ENCODE measurements at places on chromosomes 3 and 15.

- DNase-seq = no peak
These were observed 78.3 kb downstream of the SMAD6 start for GRCh38 chr15:66780172-66780972.

DNA sequence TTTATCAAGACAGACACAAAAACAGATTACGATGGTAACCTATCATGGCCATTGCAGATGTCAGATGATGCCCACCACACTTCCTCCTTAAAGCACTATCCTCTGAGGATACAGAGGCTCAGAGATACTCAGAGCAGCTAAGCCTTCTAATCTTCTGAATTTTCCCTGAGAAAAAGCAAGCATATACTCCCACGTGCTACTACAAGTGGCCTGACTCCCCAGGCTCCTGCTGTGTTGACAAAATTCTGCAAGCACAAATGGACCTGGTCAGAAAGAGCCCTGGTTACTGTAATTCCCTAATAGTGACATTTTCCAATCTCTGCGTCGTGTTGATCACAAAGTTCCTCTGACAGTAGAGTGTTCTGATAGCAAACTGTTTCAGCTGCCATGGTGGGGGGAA, 207.1 kb downstream of the KCNMB2 start:
- DNase-seq = no peak

GRCh38 chr3:169026543-169027182, 636.8 kb downstream of the MECOM start:
- no peak for DNase-seq

DNA sequence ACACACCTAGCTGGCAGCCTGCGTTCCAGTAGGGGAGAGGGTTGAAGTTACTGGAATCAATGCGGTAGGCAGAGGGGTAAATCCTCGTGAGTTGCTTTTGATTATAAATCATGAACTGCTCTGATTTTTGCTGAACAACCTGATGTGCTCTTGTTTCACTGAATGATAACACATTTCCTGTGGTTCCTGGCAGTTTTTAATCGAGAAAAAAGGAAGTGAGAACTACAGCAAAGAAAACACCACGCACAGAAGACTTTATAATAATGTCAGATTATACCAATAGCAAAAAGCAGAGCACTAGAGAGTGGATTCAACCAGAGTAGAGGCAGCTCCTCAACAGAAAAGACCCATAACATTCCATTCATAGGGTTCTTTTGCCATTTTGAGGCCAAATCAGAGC, 200.8 kb upstream of the STRIT1 start:
- peak; percentile 9 for DNase-seq

DNA sequence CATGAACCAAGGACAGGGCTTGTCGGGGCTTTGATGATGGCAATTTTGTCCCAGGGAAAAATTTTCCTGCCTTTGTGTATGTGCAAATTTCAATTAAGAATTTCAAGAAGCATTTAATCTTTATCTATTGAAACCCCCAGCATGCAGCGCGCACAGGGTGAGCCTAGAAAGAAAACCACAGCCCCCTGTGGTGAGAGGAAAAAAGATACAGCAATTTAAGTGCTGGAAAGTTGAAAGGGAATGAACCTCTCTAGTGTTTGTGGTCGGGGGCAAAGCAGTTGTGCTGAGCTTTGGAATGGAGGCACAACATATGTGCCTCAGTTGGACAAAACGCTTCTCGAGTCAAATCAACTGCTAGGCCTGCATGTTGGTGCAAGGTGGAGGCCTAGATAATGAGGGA, 111.8 kb upstream of the C15orf61 start:
- no peak for DNase-seq

GRCh38 chr15:38874464-38874863, 309.9 kb upstream of the RASGRP1 start:
- no peak for DNase-seq

GRCh38 chr15:99442252-99442897, 123.4 kb upstream of the MEF2A start:
- no peak for DNase-seq

GRCh38 chr15:31458596-31459399, 132.2 kb downstream of the KLF13 start:
- DNase-seq = peak; percentile 82

DNA sequence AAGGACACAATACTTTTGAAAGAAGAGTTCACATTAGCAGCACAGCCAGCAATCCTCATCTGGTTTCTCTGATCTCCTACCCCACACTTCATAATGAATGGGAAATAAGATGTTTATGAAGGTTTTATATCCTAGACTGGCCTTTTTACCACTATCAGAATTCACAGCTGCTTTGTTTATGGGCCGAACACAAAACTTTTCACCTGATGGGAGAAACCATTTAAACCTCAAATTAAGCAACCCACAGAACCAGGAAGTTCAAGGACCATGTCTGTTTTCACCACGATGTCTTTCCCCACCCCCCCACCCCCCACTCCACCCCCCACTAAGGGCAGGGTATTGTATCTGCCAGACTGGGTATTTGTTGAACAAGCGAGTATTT, 11.3 kb upstream of the SETD5 start:
- no peak for DNase-seq

DNA sequence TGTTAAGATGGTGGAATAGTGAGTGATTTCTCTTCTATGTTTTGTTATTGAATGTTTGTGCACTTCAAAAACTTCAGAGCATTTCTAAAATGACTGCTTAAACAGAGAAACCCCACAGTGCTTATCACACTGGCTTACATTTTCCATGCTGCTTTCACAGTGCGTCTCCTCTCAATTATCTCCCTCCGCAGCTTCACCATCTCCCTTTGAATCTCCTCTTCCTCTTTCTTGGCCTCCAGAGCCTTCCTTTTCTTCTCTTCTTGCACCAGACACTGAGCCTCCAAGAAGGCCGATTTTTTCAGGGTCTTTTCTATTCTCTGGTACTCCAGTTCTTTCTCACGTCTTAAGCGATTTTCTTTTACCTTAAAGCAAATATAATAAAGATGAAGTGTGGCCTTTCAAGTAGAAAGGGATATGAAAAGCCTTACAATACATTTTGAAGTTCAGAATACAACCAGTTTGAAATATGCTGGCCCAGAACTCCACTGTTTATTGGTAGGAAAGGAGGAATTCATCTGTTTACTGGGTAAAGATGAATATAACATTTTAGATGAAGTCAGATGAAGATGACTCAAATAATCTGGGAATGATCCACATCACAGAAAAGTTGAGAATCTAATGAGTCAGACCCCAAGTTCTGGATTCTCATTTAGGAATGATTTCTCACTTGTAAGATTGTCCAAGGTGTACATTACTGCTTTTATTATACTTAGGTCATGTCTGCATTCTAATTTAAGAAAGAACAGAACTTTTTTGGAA, 21.4 kb downstream of the CCDC191 start:
- DNase-seq = no peak

GRCh38 chr3:134904776-134905646, 110.0 kb downstream of the EPHB1 start:
- no peak for DNase-seq

- DNase-seq = no peak
These were observed 229.0 kb downstream of the ADAMTS17 start for GRCh38 chr15:100112636-100113305.

- no peak for DNase-seq
These were observed 53.4 kb downstream of the SRGAP3 start for GRCh38 chr3:9196020-9196419.

- DNase-seq = no peak
These were observed 422.7 kb upstream of the ALCAM start for GRCh38 chr3:104943974-104944373.

- DNase-seq = no peak
These were observed 198.7 kb downstream of the RORA start for GRCh38 chr15:61030451-61030850.

GRCh38 chr15:99502661-99503060, 63.1 kb upstream of the MEF2A start:
- DNase-seq = no peak

GRCh38 chr3:117735481-117736101, 1026.0 kb downstream of the TUSC7 start:
- DNase-seq = no peak

GRCh38 chr3:43871627-43872245, 181.0 kb downstream of the ABHD5 start:
- DNase-seq = no peak

DNA sequence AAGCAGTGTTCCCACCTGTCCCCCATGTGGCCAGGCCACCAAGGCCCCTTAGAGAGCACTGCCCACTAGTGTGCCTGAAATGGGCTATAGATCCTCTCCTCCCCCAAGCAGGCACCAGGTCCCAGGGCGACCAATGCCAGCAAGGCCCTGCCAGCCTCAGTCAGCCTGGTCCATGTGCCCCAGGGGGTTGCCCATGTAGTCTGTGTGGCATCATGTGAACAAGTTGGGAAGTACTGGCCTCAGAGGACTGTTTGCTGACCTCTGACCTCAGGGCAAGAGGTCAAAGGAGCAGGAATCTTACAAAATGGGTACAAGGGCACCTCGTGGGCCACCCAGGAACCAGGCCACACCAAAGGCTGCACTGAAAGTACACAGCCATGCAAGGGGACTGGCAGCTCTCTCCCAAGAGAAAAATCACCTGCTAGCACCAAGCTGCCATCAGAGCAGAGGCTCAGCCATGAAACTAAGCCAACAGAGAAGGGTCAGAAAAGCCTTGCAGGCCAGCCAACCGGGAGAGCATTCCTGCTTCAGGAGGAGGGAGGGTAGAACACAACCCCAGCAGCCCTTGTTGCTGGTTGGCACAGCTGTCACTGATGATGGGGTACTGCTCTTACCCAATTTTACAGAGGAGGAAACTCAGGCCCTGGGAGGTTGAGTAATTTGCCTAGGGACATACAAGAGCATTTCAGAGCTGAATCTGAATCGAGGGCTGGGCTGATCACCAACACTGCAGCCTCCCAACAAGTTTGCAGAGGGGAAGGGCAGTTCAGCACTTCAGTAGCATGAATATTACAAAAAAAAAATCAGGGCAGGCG, 5.2 kb upstream of the FURIN start:
- no peak for DNase-seq

- DNase-seq = peak; percentile 49
These were observed 34.3 kb downstream of the ZBTB38 start for GRCh38 chr3:141402476-141403171.

- DNase-seq = no peak
These were observed 55.8 kb downstream of the LPP start for GRCh38 chr3:188209740-188210139.

DNA sequence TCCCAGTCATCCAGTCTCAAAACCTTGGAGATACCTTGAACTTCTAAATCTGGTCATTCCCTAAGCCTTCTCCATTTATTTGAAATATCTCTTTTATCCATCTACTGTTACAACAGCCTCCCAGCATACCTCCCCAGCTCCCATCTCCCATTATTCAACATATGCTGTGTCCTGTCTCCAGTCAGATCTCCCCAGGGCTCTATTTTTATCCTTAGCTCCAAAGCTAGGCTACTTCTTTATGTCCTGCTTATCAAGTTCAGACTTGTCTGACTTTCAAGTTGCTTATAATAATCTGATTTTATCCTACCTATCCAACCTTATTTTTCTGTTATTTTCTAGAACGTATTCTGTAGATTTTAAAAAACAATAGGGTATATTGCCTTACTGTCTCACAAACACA, 44.2 kb downstream of the IQGAP1 start:
- no peak for DNase-seq

- DNase-seq = peak; percentile 58
These were observed 24.8 kb downstream of the TMOD2 start for GRCh38 chr15:51775967-51776816.

DNA sequence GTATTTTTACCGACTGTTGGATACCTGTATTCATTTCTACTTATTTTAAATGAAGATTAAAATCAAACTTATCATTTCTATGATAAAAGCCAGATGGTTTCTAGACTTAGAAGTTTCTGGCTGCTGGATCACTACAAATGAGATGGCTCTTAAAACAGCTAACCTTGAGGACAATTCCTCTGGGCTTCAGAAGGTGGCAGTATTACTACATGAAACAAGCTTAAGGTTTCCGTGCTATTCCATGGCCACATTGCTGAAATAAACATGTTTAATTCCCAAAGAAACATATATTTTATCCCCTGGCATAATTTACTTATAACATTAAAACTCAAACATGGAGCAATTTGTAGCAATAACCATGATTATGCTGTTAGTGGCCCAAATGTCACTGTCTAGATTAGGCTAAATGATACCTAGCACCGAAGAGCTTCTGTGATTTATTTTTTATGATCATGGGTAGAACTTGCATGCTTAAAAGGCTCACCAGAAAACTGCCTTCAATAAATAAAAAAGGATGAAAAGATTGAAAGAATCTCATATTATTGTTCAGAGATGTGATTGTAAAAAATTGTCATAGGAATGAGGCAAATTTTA, 204.0 kb upstream of the NANOGP8 start:
- DNase-seq = no peak

GRCh38 chr3:48478626-48479555, 25.1 kb downstream of the SHISA5 start:
- DNase-seq = no peak

DNA sequence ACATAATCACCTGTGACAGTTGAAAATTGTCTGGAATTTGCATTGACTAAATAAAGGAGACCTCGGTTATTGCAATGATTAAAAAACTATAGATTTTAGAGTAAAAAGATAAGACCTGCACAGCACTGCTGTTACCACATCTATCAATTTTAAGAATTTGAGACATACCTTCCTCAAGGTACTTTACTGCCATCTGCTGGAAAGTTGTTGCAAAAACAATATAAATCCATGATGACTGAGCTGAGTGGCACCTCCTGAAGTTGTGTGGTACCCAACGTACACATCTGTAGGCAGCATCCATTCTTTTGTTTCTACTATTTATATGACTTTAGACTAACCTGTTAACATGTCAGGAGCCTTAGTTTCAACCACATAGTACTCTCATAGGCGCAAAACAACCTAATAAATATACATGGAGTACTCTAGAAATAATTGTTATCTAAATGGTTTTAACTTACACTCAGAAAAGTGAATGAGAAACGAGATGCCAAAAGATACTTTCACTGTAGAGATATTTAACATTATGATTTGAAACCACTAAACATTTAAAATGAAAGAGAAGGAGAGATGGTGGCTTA, 106.7 kb downstream of the GHSR start:
- DNase-seq = peak; percentile 51
